ENCODE measurements at places on chromosomes 2 and 18. TPM values are rescaled to one million over a fixed set of nuclear protein-coding genes. Genes with fewer than 3 reads are reported as not detected.

VWA3B gene
- 0.40 TPM for total RNA-seq

CTIF gene
- 14.0 TPM for total RNA-seq

IGFBP5 gene
- 34.9 TPM for total RNA-seq

CDH19 gene
- 0.24 TPM for total RNA-seq

RGPD3 gene
- total RNA-seq = 0.04 TPM

RAB27B gene
- 35.3 TPM for total RNA-seq

GAL3ST2 gene
- total RNA-seq = not detected

DUSP11 gene
- total RNA-seq = 28.8 TPM

IL37 gene
- total RNA-seq = not detected

TUBA3E gene
- total RNA-seq = not detected

LTBP1 gene
- 33.8 TPM for total RNA-seq

ARL4C gene
- 15.5 TPM for total RNA-seq

MAPK4 gene
- total RNA-seq = 0.12 TPM

EFR3B gene
- total RNA-seq = 0.48 TPM

GRB14 gene
- total RNA-seq = 0.36 TPM

LRP1B gene
- total RNA-seq = 0.40 TPM

PLEKHH2 gene
- 1.6 TPM for total RNA-seq

USP34 gene
- total RNA-seq = 58.5 TPM

EML6 gene
- 5.2 TPM for total RNA-seq

ZEB2 gene
- total RNA-seq = 6.5 TPM

PROC gene
- total RNA-seq = 0.20 TPM

C18orf54 gene
- 2.7 TPM for total RNA-seq

SFTPB gene
- total RNA-seq = 0.84 TPM

ABHD1 gene
- not detected for total RNA-seq

RAD51AP2 gene
- total RNA-seq = 0.16 TPM

TANC1 gene
- total RNA-seq = 23.8 TPM

ST8SIA5 gene
- total RNA-seq = not detected

LYG2 gene
- not detected for total RNA-seq

ELP2 gene
- 45.6 TPM for total RNA-seq

VAPA gene
- 232 TPM for total RNA-seq

MPP4 gene
- total RNA-seq = not detected

Measured in esophagus mucosa (tissue), 1 donor.